ENCODE measurements at places on chromosomes 7 and 10.

DNA sequence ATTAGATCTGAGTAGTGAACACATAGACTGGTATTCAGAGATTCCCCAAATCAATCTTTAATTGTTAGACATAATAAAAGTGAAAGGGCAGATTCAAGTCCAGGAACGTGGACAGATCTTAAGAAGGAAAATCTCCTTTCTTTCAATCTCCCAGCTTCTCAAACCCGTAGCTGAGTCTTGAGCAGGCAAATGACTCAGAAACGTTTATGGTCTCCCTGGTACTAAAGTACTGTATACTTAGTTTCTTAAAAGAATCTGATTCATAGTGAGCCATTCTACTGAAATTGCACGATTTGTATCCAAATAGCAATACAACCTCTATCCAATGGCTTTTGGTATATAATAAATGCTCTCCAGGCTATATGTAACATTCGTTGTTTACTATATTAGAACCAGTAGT lies 140.4 kb upstream of the RHEB start:
- DNase-seq: no peak

DNA sequence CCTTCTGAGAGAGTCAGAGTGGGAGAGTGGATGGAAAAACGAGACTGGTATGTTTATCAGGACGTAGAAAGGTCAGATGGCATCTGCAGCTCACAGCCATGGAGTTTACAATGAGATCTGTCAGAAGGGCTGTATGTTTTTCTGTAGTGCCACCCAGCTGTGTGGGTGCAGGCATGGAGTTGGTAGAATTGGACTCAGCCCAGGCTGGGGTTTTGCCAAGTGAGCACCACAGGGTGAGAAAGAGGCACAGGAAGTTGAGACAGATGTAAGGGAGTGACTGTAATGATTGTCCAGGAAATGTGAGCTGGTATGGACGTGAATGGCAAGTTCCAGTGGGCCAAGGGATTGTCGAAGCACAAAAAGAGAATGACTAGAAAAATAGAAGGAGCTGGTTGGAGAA lies 9.1 kb upstream of the ZYX start:
- DNase-seq: no peak

DNA sequence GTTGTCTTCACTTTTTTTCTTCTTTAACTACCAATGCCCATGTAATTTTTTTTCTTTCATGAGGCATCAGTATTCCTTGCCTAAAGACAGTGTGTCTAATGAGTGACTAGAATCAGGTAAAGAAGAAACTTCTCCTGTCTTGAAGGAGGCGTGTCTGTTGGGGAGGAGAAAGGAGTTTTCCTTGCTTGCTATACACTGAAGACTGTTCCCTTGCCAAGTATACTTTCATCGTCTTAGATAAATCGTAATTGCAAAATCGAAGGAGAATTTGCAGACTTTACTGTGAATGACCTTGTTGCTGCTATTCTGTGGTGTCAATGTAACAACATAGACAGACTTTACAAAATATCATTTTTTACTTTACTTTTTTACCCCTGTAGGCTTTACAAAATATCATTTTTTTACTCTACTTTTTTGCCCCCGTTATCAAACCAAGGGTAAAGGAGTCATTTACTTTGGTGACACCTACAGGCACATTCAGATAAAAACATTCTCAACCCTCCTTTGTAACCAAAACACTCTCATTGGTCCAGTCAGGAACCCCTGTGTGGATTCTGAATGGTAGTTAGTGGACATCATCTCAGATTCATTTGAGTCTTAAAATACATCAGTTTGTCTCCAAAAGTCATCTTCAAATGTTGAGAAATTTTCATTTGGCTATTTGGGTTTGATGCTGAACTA lies 232.4 kb downstream of the AHR start:
- no peak for DNase-seq

DNA sequence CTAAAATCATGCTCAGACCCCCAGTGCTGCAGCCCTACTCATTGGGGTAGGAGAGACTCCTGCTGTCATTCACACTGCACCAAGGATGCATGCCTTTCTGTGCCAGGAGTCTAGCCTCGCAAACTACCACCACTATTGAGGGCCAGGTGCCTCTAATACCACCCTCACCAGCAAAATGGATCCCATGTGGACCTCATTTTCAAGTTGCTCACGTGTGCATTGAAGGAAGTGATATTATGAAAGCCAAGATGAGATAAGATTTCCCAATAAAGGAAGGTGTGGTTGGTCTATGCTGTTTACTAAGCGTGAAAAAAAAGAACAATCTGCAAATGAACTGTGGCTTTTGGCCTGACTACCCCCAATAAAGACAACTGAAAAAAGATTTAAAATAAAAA lies 7.2 kb upstream of the LAMTOR4 start:
- no peak for DNase-seq

GRCh38 chr10:99693933-99694583 lies 34.7 kb downstream of the ENTPD7 start:
- no peak for DNase-seq

DNA sequence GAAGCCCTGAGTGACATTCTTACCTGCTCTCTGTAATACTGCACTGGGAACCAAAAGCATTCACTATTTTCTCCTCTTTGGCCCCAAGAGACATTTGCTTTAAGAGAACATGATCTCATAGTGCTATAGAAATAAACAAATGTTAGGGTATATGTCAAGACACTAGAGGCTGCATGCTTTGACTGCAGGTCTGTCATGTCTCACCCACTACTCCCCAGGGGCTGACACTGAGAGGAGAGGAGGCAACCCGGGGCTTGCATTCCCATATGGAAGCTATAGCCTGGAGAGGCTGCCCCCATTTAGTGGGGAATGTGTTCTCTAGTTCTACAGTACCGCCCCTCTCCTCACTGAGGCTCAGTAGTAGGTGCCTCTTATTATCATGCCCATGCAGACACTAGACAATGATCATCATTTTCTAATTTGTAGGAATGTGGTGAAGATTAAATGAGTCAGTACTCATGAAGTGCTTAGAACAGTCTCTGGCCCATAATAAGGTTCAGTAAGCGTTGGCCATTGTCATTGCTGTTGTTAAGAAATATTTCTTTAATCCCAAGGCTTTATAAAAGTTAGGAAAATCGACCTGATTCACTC lies 4.9 kb upstream of the SLF2 start:
- no peak for DNase-seq

- DNase-seq: no peak
These were observed 103.7 kb upstream of the AOAH start for GRCh38 chr7:36827726-36828703.

GRCh38 chr7:82017334-82017943 lies 247.6 kb upstream of the HGF start:
- no peak for DNase-seq

DNA sequence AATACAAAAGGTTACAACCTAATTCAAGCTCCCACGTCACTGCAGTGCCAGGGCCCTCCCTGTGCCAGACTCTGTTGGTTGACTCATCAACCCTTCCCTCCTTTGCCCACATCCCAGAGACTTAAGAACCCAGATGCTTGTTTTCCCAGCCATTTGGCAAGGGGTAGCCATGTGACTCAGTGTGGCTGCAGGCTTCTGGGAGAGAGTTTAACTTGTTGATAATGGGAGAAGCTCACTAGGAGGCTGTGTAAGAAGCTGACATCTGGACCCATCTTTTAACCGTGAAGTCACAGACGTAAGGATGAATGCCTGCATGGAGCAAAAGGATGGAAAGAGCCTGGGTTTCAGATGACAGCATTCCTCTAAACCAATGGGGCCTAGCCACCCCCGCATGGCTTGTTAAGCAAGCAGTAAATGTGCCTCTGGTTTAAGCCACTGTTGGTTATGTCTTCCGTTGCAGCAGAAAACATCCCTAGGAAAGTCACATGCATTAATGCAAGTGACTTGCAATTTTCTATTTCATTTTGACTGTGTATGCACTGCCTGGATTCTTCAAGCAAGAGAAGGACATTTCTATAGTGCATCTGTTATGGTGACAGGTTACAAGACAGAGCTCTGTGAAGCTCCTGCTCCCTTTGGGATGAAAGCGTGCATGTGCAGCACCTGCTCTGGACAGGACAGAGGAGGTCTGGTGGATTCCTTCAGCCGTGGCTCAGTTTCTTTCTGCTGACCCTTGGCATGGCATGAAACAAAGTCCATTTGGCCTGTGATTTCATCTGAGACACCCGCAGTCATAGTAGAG lies 57.5 kb upstream of the CREB5 start:
- no peak for DNase-seq

GRCh38 chr7:80498481-80499349 lies 13.1 kb downstream of the GNAT3 start:
- no peak for DNase-seq

GRCh38 chr7:118111347-118111746 lies 72.6 kb upstream of the LSM8 start:
- DNase-seq: no peak

- no peak for DNase-seq
These were observed 176.5 kb upstream of the KCTD7 start for GRCh38 chr7:66452165-66452564.

DNA sequence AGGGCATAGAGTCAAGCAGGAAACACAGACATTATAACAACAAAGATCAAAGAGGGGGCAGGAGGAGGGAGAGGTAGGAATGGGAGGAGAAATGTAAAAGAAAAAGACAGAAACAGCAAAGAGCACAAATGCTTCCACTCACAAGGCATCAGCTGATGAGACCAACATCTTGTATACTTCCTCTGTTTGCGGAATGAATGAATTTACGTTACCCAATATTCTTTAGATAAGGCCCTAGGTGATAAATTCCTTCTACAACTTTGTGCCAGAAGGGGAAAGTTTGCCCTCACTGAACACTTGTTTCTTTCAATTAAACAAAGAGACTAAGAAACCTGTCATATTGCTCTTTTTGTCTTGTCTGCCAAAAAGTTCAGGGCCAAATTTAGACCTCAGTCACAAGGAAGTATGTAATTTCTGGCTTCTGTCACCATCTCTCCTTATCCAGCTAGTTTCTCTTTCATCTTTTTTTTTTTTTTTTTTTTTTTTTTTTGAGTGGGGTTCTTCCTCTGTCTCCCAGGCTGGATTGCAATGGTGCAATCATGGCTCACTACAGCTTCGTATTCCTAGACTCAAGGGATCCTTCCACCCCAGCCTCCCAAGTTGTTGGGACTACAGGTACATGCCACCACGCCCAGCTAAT lies 116.4 kb upstream of the NANOS1 start:
- DNase-seq: no peak

GRCh38 chr10:133356549-133357284 lies 1.1 kb downstream of the FUOM start:
- no peak for DNase-seq

GRCh38 chr7:36923943-36924436 lies 199.7 kb upstream of the AOAH start:
- DNase-seq: no peak

Data from stimulated activated CD4-positive, alpha-beta T cell treated with anti-CD3 and anti-CD28 coated beads, TNF-alpha, amount 100 ng/mL, for 1 hour (primary cell).